ENCODE measurements at places on chromosomes 7 and 10. TPM values are rescaled to one million over a fixed set of nuclear protein-coding genes. Genes with fewer than 3 reads are reported as not detected.

CALHM3 gene
- total RNA-seq, result not detected

DNA sequence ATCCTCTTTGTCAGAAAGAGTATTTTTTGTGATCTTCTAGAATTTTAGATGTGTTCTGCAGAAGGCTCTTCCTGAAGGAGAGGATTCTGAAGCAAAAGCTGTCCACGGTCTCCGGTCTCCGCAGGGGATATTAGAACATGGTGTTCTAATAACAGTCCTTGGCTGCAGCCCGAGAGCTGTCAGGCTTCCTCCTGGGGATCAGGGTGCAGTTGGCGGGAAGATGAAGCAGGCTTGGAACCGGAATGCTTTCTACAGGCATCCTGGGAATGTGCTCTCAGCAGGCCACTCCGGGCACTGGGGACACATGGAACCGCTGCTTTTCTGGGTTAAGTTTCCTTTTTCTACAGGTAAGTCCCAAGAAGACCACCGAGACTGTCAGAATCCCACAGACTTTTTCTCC lies 118.6 kb upstream of the PARD3 start:
- no peak for DNase-seq

- DNase-seq, result no peak
These were observed 219.5 kb downstream of the KIAA1217 start for GRCh38 chr10:24428410-24428782.

- DNase-seq, result no peak
These were observed 10.4 kb upstream of the ELFN1 start for GRCh38 chr7:1659696-1660095.

GRCh38 chr7:151060416-151061212 lies 1.2 kb downstream of the SLC4A2 start:
- no peak for DNase-seq

HOXA2 gene
- not detected for total RNA-seq

GRCh38 chr10:24884793-24885192 lies 67.6 kb downstream of the PRTFDC1 start:
- no peak for DNase-seq

DNA sequence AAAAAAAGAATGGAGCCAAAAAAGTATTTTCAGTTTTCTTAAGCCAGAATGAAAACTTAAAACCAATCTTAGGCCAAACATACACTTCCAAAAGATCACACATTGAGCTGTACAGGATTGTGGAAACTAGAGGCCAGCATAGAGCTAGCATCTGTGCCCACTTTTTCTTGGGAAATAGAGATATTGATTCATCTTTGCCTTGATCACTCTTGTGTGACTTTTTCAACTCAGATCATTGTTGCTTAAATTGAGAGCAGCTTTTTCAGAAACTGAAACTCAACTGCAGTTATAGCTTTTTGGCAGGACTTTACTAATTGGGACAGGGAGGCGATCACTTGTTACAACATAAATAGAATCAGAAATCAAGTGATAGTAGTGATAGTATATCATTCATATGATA lies 132.2 kb downstream of the PRKG1 start:
- no peak for DNase-seq

NUTM2A gene
- 1.2 TPM for total RNA-seq

TUBAL3 gene
- total RNA-seq, result not detected

DNA sequence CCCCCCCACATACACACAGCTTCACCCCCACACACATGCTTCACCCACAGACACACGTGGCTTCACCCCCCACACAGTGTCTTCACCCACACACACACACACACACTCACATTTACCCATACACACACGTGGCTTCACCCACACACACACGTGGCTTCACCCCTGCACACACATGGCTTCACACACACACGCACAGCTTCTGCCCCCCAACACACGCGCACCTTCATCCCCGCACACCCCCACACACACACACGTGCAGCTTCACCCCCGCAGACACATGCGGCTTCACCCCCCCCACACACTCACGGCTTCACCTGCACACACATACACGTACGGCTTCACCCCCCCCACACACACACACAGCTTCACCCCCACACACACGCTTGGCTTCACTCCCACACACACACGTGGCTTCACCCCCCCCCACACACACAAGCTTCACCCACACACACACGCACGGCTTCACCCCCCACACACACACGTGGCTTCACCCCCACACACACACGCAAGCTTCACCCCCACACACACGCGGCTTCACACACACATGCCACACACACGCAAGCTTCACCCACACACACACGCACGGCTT lies 82.4 kb downstream of the NKX6-2 start:
- no peak for DNase-seq

AKR1C8 gene
- total RNA-seq, result 0.78 TPM

DNA sequence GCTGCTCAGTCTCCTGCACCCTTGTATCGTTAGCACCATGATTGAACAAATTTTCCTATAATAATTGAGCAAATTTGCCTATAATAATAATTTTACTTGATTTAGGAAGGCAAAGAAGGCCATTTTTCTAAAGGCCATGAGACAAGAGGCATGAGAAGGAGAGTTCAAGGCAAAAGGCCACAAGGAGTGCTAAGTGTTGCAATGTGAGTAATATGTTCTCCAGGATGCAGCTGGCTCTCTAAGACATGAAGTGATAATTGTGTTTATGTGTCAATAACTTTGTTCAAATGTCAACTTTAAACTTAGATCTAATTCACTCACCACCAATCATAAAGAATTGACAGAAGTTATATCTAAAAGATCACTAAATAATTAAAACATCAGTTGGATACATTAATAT lies 53.8 kb downstream of the SGCE start:
- DNase-seq, result no peak

NFE2L3 gene
- 19.2 TPM for total RNA-seq

- DNase-seq, result no peak
These were observed 77.9 kb downstream of the NDUFB2 start for GRCh38 chr7:140774371-140774770.

DNA sequence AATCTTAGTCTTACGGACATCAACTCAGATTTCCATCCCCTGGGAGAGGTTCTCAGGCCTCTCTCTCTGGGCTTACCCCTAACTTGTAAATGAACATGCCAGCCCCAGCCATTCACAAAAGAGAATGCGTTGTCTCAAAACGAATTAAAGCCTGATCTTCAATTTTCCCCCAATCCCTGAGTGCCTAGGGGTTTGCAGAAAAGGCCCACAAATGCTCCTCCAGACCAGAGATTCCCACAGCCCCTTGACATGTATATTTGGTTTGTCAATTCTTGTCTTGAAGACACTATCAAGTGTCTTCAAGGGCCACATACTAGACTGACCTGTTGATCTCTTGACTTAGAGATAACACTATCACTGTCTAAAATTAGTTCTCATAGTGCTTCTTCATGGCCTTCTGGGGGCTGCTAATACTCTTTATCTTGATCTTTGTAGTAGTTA lies 11.9 kb upstream of the HOXA13 start:
- DNase-seq, result no peak

- no peak for DNase-seq
These were observed 62.5 kb downstream of the GTF2IRD1 start for GRCh38 chr7:74516214-74516613.

DNA sequence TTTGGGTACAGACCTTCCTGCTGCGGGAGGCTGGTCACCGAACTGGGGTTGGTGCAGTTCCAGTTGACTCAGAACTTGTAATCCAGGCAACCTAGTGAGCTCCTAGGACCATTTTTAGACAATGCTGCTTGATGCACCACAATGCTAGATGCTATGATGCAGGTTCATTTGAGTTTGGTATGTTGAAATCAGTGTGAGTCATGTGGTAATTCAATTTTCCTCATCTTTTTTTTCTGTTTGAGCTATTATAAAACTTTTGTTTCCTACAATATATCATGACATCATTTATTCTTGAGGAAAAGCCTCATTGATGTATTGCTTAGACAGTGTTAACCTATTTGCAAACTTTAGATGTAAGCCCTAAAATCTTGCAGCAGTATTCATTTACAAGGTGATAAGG lies 40.9 kb upstream of the MTPN start:
- DNase-seq, result no peak

GRCh38 chr7:108384716-108385483 lies 71.3 kb downstream of the NRCAM start:
- DNase-seq, result no peak

GARIN1A gene
- total RNA-seq, result 1.7 TPM

- no peak for DNase-seq
These were observed 2.5 kb downstream of the PTER start for GRCh38 chr10:16439295-16439694.

DNA sequence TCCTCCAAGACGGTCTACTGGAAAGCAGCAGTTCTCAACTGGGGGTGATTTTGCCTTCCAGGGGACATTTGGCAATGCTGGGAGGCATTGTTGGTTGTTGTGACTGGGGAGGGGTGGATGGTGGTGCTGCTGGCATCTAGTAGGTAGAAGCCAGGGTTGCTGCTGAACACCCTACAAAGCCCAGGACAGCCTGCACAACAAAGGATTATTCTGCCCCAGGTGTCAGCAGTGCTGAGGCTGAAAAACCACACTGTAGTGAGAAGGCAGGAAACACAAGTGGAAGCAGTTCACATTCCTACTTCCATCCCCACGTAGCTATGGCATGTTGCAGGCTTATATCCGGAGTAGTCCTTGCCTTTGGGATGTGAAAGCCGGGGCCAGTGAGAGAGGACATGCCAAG lies 86.9 kb downstream of the AOAH start:
- DNase-seq, result no peak

- no peak for DNase-seq
These were observed 135.2 kb upstream of the ETV1 start for GRCh38 chr7:14124716-14125115.

DNA sequence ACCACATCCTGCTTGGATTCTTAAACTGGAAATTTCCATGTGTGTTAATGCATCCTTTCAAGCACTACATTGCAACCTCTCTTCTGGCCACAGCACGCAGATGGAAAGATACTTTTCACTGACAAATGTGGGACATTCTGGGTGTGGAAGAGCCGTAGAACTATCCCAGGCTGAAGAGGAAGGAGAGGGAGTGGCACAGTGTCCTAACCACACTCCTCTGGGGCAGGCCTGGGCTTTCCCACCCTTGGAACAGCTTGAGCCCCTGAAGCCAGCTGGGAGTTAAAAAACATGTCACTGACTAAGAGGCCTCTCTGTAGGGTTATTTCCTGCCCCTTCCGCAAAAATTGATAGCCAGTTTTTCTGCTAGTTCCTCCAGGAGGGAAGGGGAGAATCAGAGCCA lies 34.0 kb upstream of the DNMBP start:
- DNase-seq, result no peak

RBM20 gene
- total RNA-seq, result 2.2 TPM

DNA sequence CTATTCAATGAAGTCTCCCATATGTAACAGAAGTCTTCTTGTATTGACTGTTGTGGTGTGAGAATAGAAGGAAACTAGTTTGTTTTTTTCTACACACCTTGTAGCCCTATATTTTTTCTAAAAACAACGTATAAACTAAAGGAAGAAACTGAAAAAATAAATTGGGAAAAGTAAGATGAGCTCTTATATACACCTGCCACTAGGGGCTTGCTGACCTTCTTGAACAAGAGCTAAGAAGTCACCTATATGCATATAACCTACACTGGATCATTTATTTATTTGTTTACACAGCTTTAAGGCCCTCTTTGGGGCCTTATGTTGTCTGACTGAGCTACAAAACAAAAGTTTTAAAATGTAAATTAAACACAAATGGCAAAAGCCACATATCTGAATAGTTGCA lies 383.0 kb downstream of the HPSE2 start:
- no peak for DNase-seq

CFAP69 gene
- 6.2 TPM for total RNA-seq

GSDME gene
- total RNA-seq, result 38.2 TPM

RARRES2 gene
- 6.2 TPM for total RNA-seq

GRCh38 chr10:126597211-126597610 lies 73.3 kb downstream of the C10orf90 start:
- DNase-seq, result no peak

DNA sequence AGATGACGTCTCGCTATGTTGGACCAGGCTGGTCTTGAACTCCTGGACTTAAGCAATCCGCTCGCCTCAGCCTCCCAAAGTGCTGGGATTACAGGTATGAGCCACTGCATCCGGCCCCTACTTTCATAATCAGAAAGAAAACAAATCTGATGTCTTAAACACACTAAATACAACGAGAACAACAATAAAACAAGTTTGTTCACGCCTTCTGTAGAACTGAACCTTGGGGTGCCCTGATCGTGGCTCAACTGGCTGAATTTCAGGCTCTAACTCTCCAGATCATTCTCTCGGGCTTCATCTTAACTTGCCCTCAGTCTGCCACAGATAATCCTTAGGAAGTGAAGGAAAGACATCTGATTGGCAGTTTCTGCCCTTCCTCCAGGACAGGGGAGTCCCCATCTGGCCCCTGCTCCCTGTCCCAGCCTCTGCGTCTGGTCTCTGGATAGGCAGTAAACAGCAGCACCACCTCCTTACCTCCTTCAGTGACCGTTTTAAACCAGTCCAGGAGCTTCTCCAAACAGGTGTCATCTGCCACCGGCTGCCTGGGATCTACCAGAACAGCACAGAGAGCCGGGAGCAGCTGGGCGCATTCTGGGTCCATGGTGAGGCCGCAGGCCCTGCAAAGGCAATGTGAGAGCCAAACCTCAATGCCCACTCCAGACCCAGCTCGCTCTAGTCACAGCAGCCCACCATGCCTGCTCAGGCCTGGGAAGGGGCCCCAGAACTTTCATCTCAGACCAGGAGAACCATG lies 1.3 kb downstream of the BRAT1 start:
- no peak for DNase-seq

DNA sequence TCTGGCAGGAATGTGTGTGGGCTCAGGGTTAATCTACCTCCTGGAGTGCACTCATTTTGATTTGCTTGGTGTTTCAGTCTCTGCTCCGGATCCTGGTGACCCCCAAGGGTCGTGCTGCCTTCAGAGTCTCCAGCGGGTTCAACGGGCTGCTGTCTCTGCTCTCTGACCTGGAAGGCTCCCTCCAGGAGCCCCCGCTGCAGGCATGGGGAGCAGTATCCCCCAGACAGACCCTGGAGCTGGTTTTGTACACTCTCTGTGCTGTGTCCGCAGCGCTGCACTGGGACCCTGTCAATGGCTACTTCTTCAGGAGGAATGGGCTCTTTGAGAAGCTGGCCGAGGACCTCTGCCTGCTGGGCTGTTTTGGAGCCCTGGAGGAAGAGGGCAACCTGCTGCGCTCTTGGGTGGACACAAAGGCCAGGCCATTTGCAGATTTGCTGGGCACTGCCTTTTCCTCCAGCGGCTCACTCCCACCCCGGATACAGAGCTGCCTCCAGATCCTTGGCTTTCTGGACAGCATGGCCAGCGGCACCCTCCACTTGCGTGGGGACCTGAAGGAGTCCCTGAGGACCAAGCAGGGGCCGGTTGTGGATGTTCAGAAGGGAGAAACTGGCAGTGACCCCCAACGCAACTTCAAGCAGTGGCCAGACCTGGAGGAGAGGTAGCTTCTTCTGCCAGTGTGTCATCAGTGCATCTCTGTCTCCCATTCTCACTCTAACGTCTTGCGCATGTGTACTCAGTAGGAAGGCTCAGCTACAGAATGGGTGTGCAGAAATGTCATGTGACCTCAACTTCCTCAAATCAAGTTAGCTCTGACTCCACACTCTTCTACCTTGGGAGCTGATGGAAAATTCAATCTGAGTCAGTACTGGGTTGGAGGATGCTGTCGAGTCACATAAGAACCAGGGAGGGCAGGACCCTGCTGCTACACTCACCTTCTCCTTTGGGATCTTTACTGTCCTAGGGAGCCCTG lies 58.5 kb downstream of the WDFY4 start:
- no peak for DNase-seq

CDC14C gene
- total RNA-seq, result 0.31 TPM

GRCh38 chr10:77741746-77742145 lies 104.1 kb upstream of the KCNMA1 start:
- no peak for DNase-seq

GRCh38 chr10:15345450-15345849 lies 25.6 kb downstream of the FAM171A1 start:
- DNase-seq, result no peak

All from occipital lobe (tissue), 3 donors.